ENCODE measurements at places on chromosomes 12 and 14.

DNA sequence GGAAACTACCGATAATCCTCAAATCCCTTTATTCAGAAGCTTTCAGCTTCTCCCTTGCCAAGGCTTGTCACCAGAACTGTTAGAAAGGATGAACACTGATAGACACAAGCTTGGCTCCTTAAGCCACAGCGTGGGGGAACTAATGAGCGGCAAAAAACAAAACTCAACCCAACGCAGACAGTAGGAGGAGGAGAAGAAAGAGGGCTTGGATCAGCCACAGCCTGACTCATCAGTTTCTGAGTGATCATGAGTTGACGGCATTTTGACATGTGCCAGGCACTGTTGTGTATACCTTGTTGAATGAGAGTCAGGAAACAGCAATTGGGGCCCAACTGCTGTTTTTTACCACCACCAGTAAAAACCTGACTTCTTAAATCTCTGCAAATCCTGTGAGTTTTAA, 23.7 kb downstream of the PLXNC1 start:
- no peak for DNase-seq

DNA sequence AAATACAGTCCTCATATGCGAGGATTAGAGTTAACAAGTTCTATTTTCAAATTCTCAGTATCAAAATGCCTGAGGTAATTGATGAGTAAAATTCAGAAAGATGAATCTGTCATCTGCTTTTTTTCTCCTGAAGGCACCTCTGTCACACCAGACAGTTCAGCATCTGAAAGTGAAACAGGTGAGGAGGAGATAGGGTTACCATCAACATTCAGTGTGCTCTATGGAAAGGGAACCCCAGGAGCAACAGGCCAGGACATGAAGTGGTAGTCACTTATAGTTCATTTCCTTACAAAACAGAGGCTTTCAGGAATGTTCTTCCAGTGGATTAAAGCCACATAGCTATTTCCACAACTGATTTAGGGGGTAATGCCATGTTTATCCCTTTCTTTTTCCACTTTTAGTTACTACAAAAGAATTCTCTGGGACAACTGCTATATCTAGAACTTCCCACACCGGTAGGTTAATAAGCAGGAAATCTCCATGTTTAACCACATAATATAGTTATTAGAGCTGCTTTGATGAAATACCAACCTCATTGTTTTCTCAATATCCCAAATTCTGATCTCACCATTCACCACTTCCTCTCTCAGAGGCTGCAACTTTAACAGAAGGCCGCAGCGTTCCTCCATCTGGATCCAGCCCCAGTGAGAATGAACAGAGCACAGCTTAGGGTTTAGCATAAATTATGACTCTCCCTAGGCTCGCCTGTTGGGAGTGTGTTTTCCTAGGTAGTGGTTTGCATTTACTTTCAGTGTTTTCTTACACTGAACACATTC, 177.0 kb upstream of the CNTN1 start:
- no peak for DNase-seq

- DNase-seq, result no peak
These were observed 102.2 kb downstream of the LLPH start for GRCh38 chr12:66028390-66028789.

DNA sequence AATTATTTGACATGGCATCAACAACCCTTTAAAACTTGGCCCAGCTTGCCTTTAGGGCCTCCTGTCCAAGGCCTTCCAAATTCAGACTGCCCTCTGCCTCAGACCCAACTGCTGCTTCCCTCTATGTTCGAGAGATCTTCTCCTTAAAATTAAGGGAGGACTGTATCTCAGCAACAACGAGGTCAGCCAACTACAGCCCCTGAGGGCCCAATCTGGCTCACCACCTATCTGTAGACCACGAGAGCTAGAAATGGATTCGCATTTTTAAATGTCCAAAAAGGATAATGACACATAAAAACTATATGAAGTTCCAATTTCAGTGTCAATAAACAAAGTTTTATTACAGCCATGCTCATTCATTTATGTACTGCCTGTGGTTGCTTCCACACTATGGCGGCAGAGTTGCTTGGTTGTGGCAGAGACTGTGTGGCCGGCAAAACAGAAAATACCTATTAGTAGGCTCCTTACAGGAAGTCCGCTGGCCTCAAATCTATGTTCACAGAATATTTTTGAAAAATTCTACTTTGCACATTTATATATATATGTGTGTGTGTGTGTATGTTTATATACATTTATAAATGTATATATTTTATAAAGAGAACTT, 1026.9 kb downstream of the BCL11B start:
- no peak for DNase-seq

- DNase-seq, result no peak
These were observed 20.7 kb upstream of the NEK9 start for GRCh38 chr14:75147423-75148071.

DNA sequence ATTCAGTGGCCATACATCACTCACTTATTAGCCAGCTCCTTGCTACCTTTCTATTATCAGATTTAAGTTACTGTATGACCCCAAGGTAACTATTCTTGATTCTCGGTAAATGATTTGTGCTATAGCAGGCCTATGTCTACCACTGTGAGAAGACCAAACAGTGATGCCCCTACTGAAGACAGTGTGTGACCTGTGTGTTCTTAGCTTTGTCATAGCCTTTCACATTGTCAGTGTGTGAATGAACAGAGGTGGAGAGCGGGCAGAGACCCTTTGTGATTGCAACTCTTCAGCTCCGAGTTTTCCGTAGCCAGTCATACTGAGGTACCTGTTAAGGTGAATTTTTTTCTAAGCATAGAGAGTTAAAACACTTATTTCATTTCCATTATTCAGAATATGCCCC, 294.0 kb downstream of the LRFN5 start:
- DNase-seq, result no peak

Measured in muscle of arm (tissue), 14 donors.